Lung (tissue), 17 donors: ENCODE measurements at places on chromosomes 12 and 14.

DNA sequence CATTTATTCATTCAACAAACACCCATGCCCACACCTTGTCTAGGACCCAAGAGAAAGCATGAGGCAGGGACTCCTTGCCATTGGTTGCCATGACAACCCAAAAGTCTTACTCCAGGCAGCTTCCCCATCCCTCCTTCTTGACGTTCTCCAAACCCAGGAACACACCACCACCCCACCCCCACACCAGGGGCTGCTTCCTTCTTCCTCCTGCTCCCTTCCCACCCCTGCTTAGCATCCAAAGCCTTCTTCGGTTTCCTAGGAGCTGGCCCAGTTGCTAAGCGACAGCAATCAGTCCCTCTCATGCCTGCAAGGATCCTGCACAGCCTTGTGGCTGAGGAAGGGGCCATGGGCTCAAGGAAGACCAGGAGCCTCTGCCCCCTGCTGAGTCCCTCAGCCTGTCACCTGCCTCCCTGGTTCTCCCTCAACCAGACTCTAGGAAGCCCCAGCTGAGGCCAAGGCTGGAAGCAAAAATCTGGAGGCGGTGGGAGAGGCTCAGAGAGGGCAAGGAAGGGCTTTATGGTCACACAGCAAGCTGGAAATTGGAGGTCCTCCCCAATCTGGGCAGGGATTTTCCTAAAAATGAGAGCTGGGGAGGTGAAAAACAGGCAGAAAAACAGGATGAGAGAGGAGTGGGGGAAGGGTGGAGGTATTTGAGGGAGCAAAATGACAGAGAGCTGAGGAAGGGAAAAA is 15.4 kb downstream of the RASAL1 start:
- no peak for DNase-seq

DNA sequence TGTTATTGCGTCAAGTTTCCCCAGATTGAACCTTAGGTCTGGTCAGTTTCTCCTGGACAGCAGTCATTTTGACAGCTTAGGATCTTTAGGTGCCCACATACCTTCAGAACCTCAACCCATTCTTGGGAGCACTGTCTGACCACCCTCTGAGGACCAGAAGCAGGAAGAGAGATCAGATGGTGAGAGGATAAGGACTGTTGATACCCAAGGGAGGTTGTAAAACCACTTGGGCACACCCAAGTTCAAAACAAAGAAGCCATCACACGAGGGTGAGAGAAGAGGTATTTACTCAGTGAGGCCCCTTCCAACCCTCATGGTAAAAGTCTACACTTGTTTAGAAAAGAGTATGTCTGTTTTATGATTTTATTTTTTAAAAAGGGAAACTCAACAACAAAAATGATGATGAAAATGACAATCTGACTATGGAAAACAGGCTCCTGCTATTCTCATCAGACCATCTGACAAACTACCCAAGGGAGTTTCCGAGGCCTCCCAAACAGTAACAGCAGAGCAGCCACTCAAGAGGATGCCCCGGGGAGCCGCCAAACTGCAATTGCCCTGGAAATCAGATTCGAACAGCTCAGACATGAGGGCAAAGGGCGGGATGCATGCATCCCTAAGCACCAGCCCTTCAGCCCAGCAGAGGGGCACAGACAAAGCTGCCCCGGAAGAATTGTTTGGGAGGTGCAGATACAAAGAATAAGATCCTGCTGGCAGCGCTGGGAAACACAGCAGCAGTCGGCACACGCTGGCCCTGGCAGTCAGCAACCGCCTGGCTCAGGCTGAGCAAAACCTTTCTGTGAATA is 162.6 kb upstream of the PLEKHG7 start:
- peak; percentile 26 for DNase-seq

DNA sequence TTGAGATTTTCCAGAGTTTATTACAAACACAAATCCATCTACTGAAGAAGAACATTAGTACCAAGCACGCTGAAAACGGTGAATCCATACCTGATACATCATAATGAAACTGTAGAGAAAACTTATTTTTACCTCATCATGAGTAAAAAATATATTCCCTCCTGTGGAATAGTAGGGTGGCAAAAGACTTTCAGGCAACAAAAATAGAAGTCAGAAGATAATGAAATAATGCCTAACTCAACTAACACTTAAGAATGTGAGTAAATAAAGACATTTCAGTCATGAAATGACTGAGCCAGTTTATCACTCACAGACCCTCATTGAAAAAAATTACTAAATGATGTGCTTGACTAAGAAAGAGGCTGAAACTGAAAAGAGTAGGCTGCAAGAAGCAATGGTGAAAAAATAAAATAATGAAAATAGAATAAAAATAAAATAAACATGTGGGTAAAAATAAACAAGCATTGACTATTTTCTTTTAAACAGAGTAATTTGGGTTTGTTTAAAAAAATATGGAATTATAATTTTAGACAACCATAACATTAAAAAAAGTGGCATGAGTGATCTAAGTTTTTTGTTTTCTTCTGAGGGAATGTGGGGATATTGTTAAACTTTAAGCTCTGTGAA is 148.6 kb downstream of the ASCL1 start:
- no peak for DNase-seq

- no peak for DNase-seq
These were observed 10.4 kb downstream of the ACTN1 start for GRCh38 chr14:68968721-68969120.

GRCh38 chr12:171743-172676 is 41.9 kb downstream of the SLC6A12 start:
- DNase-seq = no peak

DNA sequence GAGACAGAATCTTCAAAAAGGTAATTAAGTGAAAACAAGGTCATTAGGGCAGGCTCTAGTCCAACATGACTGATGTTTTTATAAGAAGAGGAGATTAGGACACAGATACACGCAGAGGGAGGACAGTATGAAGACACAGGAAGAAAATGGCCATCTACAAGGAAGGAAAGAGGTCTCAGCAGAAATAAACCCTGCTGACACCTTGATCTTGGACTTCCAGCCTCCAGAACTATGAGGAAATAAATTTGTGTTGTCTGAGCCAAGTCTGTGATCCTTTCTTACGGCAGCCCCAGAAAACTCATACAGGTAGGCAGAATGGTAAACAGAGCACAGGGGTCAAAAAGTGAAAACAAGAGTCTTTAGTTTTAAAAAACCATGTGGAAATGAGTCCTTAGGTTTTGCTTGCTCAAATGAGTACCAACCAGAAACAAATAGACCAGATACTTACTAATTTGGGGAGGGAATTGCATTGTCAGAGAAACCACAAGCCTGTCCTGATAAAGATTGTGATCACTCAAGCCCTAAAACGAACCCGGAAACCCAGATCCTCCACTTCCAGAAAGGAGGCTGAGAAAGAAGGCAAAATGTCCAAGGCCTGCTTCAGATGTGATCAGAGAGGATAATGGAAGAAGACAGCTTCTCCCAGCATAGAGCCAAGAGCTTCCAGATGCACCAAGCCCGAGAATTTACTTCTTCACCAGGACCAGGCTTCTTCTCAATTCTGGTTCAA is 93.9 kb downstream of the DUSP6 start:
- no peak for DNase-seq

- DNase-seq = no peak
These were observed 22.1 kb downstream of the DMAC2L start for GRCh38 chr14:50334211-50334610.
